ENCODE measurements at places on chromosomes 5 and 9. TPM values are rescaled to one million over a fixed set of nuclear protein-coding genes. Genes with fewer than 3 reads are reported as not detected.

GRCh38 chr9:127658428-127658827, 46.4 kb downstream of the STXBP1 start:
- no peak for ATAC-seq

Gene SOWAHA
- total RNA-seq, result 1.2 TPM

Gene INSL4
- not detected for total RNA-seq

Gene OLFML2A
- total RNA-seq, result 1.3 TPM

- ATAC-seq, result no peak
These were observed 31.1 kb downstream of the IL4 start for GRCh38 chr5:132704875-132705274.
